ENCODE measurements at places on chromosomes 3 and 15.

DNA sequence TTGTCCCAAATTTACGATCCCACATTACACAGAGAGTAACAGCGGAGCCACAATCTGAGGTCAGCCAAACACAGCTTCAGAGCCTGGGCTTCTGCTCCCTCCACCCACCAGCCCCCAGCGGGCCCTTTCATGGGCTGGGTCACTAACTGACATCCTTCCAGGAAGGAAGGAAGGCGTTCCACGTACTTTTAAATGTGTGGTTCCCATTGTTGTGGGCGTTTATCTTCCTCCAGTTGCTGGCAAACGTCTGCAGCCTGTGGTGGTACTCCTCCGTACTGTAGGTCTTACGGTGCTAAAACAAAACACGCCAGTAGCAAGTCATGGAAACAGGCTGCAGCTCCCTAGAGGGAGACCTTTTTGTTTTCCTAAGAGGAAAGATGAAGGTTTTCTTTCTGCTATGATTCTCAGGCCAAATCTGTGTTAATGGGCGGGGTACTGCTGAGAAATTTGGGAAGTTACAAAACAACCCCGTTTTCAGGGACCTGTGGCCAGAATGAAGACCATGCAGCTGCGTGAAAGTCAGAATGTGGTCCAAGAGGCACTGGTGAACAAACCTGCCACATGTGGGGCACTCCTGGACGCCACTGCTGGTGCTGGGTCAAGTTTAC lies 7.6 kb downstream of the CTSH start:
- DNase-seq: no peak

GRCh38 chr3:117047951-117048705 lies 338.5 kb downstream of the TUSC7 start:
- DNase-seq: no peak

- no peak for DNase-seq
Measured at GRCh38 chr3:177929310-177929709, 606.9 kb upstream of the KCNMB2 start.

GRCh38 chr3:171807806-171808205 lies 2.5 kb downstream of the PLD1 start:
- no peak for DNase-seq

- peak; percentile 97 for DNase-seq
Measured at GRCh38 chr3:138774529-138775253, 60.0 kb downstream of the PIK3CB start.

DNA sequence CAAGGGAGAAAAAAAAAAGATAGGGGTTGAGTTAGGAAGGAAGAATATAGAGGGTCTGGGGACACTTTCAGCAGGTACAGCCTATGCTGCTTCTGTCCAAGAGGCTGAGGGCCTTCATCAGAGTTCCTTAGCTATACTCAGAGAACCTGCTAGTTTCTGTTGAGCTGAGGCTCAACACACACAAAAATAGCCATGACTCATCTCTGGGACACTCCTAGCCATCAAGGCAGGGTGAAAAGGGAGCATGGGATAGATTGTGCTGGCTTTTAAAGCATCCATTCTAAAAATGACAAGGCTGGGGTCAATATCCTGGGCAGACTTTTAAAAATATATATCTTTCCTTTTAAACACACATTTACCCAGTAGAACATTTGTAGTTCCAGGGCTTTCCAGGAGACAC lies 2.8 kb upstream of the RTP2 start:
- DNase-seq: no peak

- DNase-seq: peak; percentile 64
Measured at GRCh38 chr3:27467545-27467944, 16.6 kb downstream of the SLC4A7 start.

DNA sequence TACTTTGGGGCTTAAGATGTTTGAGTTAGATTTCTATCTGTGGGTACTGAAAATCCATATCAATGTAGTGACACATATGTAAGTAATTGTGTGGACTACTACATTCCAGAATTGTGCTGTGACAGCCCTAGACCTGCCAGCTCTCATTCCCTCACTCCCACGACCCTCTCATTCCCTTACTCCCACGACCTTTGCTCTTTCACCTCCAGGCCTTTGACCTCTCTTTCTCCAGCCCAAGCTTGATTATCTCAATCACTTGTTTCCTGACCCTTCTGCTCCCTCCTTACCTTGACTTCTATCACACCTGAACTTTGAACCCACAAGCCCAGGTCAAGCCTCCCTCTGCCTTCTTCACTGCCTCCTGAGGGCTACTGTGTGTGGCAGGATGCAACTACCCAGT lies 3.6 kb upstream of the RUVBL1 start:
- no peak for DNase-seq

GRCh38 chr3:122025296-122025695 lies 3.2 kb upstream of the ILDR1 start:
- no peak for DNase-seq

DNA sequence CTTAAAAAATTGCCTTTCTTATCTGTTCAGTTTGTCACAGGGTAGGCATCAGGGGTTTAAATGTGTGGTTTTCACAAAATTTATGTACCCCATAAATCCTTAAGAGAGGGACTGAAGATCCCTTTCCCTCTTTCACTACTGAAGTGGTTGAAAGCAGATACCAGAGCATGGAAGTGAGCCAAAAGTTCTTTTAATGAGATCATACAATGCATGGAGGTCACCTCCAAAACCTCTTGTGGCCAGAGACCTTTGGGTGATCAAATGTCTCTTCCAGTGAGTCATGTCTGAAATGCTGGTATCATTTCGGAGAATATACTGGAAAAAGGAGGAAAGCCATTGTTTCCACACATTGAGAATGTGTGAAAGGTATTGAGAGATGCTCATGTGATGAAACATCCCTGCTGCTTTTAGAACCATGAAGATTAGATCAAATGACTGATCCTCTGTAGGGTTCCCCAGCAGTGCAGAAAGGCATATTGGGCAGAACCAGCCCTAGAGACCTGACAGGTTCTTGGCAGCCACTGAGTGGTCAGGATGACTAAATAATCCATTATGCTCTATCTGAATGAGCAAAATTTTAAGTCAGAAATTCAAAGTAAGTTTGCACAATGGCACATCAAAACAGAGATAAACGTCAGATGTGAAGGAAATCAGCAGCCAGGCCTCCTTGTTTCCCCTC lies 165.8 kb upstream of the SLC2A2 start:
- peak; percentile 34 for DNase-seq

- DNase-seq: no peak
Measured at GRCh38 chr3:18194431-18194830, 230.7 kb downstream of the SATB1 start.

DNA sequence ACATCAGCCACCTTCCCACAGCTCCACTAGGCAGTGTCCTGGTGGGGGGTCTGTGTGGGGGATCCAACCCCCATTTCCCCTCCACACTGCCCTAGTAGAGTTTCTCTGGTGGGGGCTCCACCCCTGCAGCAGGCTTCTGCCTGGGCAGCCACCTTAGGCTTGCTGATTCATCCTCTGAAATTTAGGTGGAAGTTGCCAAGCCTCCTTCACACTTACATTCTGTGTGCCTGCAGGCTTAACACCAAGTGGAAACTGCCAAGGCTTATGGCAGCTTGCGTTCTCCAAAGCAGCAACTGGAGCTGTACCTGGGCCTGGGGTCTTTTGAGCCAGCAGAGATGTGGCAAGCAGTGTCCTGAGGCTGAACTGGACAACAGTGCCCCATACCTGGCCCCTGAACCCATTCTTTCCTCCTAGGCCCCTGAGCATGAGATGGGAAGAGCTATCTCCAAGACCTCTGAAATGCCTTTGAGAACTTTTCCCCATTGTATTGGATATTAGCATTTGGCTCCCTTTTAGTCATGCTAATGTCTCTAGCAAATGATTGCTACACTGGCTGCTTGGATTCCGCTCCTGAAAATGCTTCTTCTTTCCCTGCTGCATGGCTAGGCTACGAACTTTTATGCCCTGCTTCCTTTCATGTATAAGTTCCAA lies 32.5 kb downstream of the CPN2 start:
- no peak for DNase-seq

GRCh38 chr3:186788482-186789370 lies 5.3 kb downstream of the EIF4A2 start:
- peak; percentile 51 for DNase-seq

DNA sequence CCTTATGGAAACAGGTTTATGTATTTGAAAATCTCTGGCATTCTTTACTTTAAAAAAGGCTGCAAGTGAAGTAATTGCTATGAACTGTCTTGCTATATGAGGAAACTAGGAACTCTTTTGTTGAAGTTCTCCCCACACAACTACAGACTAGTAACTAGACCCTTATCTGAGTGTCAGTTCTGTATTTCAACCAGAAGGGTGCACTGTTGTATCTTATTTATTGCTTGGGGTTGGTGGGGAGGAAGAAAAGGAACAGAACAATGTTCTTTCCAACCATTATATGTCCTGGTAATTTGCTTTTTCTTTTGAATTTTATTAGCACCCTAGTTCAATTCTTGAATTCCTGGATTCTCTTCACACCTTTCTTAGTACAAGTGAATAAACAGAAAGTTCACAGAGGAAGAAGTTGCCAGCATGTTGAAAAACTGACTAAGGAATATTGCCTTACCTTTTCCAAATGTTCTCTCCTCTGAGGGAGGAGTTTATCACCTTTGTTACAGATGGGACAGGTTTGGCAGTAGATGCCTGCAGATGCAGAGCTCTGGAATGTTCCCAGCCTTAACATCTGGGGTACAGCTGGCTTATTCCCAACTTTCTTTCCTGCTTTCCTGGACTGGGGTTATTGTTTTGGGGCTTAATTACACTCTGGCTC lies 162.4 kb upstream of the CFAP20DC start:
- DNase-seq: peak; percentile 53

- DNase-seq: no peak
Measured at GRCh38 chr3:81716870-81717509, 44.5 kb downstream of the GBE1 start.

GRCh38 chr15:50107591-50108408 lies 11.2 kb downstream of the ATP8B4 start:
- no peak for DNase-seq

DNA sequence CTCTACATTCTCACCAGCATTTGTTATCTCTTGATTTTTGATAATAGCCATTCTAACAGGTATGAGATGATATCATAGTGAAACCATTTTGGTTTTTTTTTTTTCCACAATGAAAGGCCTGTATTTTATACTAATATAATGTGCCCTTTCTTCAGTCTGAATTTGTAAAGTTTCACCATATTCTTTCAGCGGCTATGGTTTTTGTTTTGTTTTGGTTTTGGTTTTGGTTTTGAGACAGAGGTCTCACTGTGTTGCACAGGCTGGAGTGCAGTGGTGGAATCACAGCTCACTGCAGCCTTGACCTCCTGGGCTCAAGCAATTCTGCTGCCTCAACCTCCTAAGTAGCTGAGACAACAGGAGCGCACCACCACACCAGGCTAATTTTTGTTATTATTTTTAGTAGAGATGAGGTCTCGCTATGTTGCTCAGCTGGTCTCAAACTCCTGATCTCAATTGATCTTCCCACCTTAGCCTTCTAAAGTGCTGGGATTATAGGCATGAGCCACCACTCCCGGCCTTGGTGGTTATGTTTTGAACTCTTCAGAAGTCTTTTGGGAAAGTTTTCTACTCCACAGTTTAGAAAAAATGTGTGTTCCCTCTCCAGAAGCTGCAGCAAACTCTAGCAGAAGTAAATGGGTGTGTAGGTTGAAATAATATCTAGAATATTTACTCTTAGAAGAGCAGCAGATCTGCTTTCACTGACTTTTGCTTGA lies 110.2 kb upstream of the UMPS start:
- no peak for DNase-seq

DNA sequence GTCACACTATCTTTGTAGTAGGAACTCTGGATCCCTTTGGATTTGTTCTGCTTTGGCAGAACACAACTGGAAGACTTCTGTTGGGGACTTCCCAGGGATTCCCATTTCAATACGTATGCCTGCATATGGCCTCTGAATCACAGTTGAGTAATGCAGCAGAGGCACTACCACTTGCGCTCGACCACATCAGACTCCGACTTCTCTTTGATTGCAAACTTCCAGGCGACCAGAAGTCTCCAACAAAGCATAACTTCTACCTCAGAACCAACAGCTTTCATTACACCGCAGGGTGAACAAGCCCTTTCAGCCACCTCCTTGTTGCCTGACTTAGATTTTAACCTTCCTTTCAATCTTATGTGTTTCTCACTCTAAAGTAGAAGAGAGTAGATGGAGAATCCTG lies 924.4 kb downstream of the IGSF11 start:
- peak; percentile 54 for DNase-seq

- no peak for DNase-seq
Measured at GRCh38 chr15:35907511-35907910, 361.5 kb upstream of the DPH6 start.

DNA sequence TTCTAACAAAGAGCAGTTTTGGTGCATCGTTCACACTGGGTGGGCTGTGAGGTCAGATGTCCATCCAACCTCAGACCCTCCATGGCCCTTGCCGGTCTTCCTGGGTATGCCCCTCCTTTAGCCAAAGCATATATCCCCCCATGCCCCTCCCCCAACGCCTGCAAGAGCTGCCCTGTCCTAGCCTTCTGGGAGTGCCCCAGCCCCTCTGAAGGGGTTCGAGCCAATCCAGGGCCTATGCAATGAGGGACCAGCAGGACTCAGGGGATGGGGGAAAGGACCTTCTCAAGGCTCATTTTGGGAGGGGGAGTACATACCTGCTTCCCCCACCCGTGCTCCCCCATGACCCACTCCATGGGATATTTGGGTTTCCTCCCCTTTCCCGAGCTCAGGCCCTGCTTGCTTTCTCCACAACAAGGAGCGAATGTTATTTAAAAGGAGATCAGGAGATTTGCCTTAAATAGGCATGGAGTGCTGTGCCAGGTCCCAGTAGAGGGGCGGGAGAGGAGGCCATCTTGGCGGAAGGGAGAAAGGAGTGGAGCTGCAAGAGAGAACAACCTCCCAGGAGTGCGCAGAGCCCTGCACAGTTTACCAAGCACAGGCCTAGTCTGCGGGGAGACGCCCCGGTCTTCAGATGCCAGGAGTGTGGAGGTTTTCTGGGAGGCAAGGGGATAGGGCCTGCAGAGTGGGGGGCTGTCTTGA lies 18.2 kb downstream of the PIF1 start:
- no peak for DNase-seq

- no peak for DNase-seq
Measured at GRCh38 chr15:94677202-94677790, 445.9 kb downstream of the MCTP2 start.

GRCh38 chr3:171846597-171846996 lies 3.4 kb downstream of the TMEM212 start:
- DNase-seq: no peak

DNA sequence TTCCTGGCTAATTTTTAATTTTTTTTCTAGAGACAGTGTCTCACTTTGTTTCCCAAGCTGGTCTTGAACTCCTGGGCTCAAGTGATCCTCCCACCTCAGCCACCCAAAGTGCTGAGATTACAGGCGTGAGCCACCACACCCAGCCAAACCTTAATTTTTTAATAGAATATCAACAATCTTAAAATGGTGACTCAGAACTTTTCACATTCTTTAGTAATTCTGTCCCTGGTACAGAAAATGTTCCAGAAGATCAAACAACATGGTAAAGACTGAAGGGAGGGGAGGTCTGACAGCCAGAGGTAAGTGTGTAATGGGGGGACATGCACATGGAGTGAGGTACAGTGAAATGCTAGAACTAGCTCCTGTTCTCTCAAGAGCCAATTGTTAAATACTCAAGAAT lies 38.2 kb downstream of the DNAH12 start:
- DNase-seq: no peak

- DNase-seq: no peak
Measured at GRCh38 chr3:16433701-16434151, 79.8 kb downstream of the RFTN1 start.
